ENCODE measurements at places on chromosomes 6 and 20.

GRCh38 chr20:47576516-47577033, 74.9 kb downstream of the NCOA3 start:
- peak; percentile 74 for DNase-seq

DNA sequence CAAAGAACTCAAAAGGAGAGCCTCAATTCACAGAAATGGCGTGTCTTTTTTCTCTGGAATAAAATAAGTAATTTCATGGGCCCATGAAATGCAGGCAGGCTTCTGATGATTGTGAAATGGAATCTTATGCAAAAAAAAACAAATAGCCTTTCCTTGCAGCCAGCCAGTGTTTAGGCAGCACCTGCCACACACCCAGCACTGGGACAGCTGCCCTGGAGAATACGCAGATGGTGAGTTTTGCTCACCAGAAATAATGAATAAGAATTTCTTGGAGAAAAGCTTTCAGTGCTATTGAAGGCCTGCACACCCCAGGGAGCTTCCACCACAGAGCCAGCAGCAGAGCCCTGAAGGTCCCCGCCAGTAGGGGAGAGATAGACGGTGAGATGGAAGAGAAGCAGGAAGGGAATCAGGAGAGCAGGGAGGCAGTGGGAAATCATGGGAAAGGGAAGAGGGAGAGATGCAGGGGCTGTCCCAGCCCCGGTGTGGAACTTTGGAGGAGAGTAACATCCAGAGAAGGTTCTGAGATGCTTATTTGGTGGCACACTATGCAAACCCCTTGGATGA, 54.9 kb downstream of the PXDC1 start:
- DNase-seq = peak; percentile 21

DNA sequence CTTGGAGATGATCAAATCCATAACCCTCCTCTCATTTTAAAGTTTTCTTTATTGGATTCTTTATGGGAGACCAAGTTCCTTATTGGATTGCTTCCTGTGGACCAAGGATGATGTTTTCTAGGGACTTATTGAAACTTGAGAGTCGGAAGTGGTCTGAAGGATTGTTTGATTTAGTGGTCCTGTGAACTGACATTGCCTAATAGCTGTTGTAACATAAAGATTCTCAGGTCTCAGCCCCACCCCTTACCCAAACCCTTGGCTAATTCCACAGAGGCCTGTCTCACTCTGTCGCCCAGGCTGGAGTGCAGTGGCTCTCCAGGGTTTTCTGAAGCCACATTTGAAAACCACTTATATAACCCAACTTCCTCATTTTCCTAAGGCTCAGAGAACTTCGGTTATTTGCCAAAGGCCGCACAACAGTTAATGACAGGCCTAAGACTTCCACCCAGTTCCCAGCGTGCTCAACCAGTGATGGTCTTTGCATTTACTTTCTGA, 77.0 kb downstream of the ATXN1 start:
- DNase-seq = no peak

GRCh38 chr6:47141171-47141570, 99.0 kb upstream of the ADGRF1 start:
- DNase-seq = no peak

GRCh38 chr6:109455437-109456110, at the start of gene MICAL1:
TSS of gene MICAL1 (minus strand) at chr6:109455772. CDS start at chr6:109454196, 1,576 bp downstream.
- peak; percentile 86 for DNase-seq

Data from GM23248 (cell line).